Amniotic stem cell (primary cell): ENCODE measurements at places on chromosomes 1 and 21.

DNA sequence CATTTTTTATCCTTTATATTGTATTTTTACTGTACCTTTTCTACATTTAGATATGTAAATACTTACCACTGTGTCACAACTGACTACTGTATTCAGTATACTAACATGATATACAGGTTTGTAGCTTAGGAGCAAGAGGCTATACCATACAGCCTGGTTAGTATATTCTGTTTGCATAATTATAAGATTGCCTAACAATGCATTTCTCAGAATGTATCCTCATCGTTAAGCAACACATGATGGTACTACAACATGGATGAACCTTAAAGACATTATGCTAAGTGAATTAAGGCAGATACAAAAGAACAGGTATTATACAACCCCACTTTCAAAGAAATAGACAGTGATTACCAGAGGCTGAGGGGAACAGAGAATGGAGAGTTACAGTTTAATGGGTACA is 62.7 kb downstream of the RUSC1 start:
- DNase-seq: no peak

- DNase-seq: no peak
Observed at GRCh38 chr1:17207540-17207939, 2.6 kb downstream of the PADI1 start.

DNA sequence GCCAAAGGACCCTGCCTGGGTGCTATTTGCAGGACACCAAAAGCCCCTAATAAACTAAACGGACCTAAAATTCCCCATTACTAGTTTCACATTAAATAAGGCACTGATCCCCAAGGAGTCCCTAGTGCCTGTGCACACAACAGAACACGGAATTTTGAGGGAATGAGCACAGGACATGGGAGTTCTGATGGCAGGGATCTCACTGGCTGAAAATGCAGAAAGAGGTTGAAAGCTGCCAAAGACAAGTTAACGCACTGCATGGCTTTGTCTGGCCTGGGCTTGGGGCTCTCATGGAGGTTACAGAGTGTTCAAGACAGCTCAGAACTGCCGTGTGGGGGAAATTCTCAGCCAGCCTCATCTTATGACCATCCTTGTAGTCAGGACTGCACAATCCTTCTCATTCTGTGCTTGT is 15.6 kb upstream of the ATP1B1 start:
- DNase-seq: no peak

DNA sequence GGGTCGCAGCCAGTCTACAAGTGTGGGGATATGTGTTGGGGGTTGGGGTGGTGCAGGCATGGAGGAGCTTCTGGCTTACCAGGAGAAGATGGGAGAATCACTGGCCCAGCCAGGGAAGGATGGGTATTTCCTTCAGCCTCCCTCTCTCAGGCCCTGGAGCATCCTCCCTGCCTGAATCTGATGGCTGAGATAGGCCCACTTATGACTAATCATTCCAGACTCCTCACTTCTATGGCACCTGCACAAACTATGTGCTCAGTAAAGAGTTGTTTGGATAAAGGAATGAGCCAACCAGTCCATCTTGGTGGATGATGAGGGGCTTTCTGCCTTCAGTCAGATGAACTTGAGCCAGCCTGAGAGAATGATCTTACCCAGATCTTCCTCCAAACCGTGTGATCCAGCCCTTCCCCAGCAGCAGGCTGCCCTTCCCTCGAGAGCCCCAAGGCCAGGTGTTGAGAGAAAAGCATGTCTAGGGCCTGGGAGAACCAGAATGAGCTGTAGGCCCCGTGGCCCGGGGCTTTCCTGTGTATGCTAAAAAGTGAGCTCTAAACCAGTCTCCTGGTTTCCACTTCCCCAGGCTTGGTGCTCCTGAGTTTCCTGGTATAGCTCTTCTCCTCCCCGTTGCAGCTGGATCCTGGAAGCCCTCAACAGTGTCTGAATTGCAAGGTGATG is 1.3 kb downstream of the GPA33 start:
- no peak for DNase-seq
